ENCODE measurements at places on chromosomes 2 and 18.

DNA sequence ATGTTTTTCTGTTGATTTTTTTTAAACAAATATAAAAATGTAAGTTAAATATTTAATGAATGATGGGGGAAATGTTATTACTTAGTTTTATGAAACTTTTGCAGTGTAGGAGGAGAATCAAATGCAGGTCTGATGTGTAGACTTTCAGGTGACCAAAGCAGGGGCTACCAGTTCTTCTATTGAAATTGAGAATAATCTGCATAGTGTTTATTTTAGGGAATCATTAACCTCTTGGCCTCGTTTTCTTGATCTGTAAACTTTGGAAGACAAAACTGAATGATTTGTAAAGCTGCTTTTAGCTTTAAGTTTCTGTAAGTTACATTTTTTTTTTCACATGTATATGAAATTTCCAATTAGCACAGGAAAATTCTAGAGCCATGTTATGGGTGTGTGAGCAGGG, 99.2 kb downstream of the R3HDM1 start:
- DNase-seq, result no peak

GRCh38 chr18:39571511-39571910, 2005.9 kb upstream of the CELF4 start:
- DNase-seq, result no peak

- DNase-seq, result no peak
Measured at GRCh38 chr2:98310010-98310409, 36.2 kb upstream of the CNGA3 start.

- no peak for DNase-seq
Measured at GRCh38 chr2:156784020-156784701, 348.0 kb downstream of the GPD2 start.

DNA sequence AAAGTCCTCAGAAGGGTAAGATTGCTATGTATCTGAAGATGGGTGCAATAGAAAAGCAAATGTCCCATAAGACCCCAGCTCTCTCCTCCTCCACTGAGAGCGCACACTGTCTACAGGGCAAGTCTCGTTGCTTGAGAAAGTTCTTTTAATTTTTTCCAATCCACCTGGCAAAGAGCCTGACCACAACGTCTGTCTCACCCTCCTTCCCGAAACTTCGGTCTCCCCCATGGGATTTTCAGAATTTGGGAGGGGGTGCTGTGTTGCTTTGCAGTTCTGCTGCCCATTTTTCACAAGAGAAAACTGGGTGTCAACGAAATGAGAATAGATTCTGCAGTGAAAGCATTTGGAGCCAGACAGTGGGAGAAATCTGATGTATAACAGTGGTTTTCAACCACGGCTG, 40.4 kb downstream of the SERTAD2 start:
- DNase-seq, result no peak

DNA sequence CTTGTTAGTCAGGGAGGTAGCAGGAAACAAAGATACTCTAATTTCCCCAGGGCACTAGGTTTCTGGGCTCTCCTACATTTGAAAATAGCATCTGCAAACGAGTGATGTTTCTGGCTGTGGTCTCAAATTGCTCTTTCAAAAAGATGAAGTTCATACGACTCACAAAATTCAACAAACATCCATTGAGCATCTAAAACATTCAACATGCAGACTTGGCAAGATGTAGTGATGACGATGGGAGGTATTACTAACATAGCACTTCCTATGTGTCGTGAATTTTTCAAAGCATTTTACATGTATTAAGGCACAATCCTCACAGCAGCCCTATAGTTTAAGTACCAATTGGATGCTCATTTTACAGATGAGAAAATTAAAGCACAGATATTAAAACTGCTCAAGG, 5.2 kb downstream of the CCBE1 start:
- DNase-seq, result no peak

- no peak for DNase-seq
Measured at GRCh38 chr2:156322051-156322685, 10.4 kb downstream of the NR4A2 start.

- DNase-seq, result no peak
Measured at GRCh38 chr18:57585421-57585820, 1.1 kb downstream of the FECH start.

GRCh38 chr18:63562284-63562683, 20.1 kb downstream of the SERPINB12 start:
- no peak for DNase-seq

GRCh38 chr2:63613391-63613901, 24.7 kb downstream of the MDH1 start:
- no peak for DNase-seq

DNA sequence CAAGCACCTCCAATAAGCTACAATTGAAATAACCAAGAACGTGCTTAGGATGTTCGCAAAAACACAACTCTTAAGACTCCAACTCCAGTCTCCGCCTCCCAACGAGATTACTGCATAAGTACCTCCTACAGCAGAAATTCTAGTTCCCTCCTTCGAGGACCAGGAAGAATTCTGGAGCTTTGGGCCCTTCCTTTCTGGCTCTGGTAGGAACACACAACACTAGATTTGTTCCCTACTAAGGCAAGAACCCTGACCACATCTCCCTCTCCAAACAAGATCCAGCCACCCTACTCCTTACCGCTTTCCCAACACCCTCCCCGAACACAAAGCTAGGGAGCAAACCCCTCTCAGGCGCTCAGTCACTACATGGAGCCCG, 721 bp downstream of the ADAM17 start:
- DNase-seq, result no peak

DNA sequence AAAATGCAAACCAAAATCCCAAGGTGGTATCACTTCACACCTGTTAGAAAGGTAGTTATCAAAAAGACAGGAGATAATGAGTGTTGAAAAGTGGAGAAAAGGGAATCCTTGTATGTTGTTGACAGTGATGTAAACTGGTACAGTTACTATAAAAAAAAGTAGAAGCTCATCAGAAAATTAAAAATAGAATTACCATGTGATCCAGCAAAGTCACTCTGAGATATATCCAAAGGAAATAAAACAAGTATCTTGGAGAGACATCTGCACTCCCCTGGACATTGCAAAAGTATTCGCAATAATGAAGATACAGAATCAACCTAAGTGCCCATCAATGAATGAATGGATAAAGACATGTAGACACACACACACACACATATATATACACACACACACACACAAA, 208.3 kb upstream of the PIEZO2 start:
- DNase-seq, result no peak

DNA sequence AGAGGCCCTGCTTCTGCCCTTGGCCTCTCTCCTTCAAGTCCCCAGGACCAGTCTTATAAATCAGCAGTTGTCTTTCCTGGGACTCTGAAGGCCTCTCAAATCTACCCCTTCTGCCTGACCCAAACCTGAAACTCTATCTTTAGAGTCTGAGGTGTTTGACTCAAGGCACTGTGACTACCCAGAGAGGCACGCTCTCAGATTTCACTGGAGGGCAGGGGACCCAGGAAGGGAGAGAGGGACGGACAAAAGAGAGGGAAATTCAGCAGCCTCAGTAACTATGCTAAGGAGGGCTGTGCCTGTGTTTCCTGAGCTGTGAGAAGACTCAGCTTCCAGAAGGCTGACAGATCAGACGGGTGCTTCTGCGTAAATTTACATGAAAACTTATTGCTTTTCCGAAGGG, 217.8 kb downstream of the HAUS1 start:
- no peak for DNase-seq

- DNase-seq, result no peak
Measured at GRCh38 chr18:2978661-2979106, 34.3 kb downstream of the LPIN2 start.

Data from stimulated activated CD8-positive, alpha-beta memory T cell treated with anti-CD3 and anti-CD28 coated beads, Interleukin-4, amount 100 ng/mL, for 1 hour (primary cell).